MCF 10A (cell line): ENCODE measurements at places on chromosomes 2 and 18. TPM values are rescaled to one million over a fixed set of nuclear protein-coding genes. Genes with fewer than 3 reads are reported as not detected.

GRCh38 chr18:55672574-55673361 lies 84.8 kb upstream of the TCF4 start:
- DNase-seq: no peak

G6PC2 gene
- total RNA-seq: not detected in 2 replicates

DNA sequence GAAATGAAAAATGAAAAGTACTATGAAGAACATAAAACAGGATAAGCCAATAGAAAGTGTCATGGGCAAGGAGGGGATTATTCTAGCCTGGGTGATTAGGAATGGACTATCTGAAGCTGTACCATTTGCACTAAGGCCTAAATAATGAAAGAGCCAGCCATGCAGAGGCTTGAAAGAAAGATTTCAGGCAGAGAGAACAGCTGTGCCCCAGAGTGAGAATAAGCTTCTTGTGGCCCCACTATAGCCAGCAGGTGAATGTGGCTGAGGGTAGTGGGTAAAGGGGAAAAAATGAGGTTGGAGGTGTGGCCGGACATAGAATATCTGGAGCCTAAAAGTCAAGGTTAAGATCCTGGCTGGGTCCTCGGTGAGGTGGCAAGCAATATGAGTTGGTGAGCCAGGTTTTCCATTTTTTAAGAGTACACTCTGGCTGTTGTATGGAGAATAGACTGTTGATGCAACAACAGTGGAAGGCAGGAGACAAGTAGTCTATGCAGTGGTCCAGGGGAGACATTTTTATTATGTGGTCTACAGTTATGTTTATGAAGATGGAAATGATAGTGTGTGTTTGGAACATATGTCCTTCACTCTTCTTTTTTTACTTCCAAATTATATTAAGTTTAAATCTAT lies 135.2 kb upstream of the SETBP1 start:
- DNase-seq: no peak

DNA sequence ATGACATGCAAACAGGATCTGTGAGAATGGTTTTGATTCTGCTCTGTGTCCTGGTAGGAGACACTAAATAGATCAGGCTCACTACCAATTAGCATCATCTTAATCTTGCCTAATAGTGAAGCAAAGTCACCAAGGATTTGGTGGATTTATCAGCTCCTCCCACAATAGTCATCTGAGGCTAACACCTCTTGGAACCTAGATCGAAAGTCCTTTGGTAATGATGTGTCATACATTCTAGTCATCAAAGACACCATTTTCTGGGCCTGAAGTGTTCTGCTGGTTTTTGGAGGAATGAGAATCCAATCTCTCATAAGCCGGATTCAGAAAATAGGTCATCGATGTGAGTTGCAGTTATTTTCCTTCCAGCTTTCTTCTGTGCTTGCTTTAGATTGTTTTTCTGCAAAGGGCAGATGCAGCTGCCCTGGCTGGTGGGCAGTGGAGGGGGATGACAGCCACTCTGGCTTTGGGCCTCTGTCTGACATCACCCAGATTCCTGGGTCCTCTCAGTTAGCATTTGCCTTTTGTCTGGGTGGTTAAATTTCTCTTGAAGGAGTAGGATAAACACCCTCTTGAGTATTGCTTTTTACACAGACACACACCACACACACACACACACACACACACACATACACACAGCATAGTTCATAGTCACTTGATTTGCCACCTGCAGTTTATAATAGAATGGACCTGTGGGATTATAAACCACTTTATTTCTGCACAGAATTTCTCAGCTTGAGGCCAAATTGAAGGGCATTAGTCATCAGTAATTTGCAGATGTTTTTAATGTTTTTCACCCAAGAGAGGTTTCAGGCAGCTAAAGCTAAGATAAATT lies at the start of gene MYO3B:
MYO3B (plus strand) TSS at position 198 of the 832 bp plus-strand sequence; CDS start at position 339, 141 bp downstream.
- no peak for DNase-seq
